DMS79 treated with DMSO at 0.1 percent for 48 hours (cell line): ENCODE measurements at places on chromosomes 3 and 15.

DNA sequence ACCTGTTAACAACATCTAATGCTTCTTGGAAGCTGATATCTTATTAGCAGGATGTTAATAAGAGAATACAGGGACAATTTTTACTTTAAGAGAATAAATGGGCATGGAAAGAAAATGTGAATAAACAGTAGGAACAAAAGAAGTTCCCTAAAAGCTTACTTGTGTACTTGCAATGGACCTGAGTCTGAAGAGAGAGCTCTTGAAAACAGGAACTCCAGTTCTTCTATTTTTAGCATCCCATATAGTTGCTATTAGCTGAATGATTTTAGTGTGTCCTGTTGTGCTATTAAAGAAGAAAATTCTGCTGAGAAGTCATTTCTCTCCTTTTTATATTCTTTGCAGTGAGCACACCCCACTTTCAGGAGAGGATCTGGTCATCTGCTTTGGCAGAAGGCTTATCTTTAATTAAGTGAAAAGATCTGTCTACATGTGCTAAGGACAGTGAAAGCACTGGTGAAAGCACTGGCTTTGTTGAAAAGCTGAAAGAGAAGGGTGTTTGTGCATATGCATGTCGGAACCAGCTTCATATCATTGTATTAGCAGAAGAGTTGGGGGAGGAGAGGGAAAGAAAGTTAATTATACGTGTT lies 1.4 kb upstream of the ST3GAL6 start:
- no peak for DNase-seq

DNA sequence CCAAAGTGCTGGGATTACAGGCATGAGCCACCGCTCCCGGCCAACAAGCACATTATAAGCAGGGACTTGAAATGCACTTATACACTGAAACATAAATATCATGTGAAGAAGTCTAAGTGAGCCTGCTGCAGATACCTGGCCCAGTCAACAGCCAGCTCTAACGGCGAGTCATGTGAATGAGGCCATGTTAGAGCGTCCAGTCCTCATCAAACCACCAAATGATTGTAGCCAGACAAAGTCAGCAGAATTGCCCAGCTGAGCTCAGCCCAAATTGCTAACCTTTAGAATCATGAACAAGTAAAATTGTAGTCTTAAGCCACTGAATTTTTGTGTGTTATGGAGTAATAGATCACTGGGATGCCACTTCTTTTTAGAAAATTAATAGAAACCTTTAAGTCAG lies 37.8 kb upstream of the UACA start:
- DNase-seq = no peak

GRCh38 chr3:62211675-62212429 lies 161.5 kb downstream of the FEZF2 start:
- DNase-seq = no peak

- DNase-seq = no peak
Measured at GRCh38 chr3:46353647-46354410, at the start of gene CCR2. Gene CCR2, plus strand, starts transcription at chr3:46354111. Its CDS starts 3,417 bp downstream, at chr3:46357528.

DNA sequence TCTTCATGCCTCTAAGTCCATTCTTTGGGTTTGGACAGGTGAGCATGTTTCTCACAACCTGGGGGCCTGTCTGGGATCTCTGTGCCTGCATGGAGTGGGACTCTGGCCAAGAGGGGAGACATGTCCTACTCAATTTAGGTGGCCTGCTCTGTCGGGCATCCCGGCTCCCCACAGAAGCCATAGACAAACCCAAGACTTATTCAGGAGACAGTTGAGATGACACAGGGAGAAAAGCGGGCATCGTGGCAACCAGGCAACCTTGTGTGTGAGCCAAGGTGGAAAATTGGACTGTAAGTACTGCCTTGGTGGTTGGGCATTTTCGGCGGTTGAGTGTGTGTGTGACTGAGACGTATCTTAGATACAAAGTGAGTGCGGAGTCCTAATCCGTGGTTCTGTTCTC lies 40.5 kb downstream of the PPCDC start:
- DNase-seq = no peak

- DNase-seq = no peak
Measured at GRCh38 chr15:82828075-82828474, 18.6 kb downstream of the WHAMM start.

DNA sequence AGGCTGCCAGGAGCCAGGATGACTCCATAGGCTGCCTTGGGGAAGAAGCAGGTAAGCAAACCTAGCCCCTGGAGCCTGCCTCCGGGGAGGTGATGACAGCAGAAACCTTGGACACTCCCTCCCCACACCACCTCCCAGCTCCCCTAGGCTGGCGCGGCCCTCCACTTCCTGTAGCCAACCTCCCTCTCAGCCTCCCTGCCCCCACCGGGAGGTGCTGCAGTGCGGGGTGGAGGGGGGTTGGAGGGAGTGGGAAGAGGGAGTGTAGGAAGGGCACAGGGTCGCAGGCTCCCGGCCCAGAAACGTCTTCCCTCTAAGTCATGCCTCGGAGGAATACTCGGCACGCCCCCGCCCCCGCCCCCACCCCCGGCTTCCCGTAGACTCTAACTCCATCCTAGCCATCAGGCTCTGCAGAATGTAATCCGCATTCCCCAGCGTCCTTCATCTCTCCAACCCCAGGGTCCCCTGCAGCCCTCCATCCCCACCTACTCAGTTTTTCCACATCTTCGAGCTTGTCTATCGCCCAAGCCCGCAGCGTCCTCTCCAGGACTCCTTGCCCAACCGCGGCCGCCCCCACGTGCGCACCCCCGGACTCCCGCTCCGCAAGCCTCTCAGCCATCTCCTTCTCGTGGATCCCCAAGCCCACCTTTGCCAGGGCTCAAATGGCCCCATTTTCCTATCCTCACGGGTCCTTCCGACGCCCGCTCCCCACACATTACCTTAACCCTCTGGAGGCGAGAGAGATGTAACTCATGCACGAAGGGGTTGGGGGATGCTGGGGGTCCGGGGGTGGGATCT lies 528 bp downstream of the LPCAT4 start:
- DNase-seq = peak; percentile 19

GRCh38 chr15:39919748-39920509 lies at the start of gene GPR176:
Gene GPR176, minus strand, starts transcription at chr15:39920266. Its CDS starts 240 bp downstream, at chr15:39920026.
- DNase-seq = no peak

DNA sequence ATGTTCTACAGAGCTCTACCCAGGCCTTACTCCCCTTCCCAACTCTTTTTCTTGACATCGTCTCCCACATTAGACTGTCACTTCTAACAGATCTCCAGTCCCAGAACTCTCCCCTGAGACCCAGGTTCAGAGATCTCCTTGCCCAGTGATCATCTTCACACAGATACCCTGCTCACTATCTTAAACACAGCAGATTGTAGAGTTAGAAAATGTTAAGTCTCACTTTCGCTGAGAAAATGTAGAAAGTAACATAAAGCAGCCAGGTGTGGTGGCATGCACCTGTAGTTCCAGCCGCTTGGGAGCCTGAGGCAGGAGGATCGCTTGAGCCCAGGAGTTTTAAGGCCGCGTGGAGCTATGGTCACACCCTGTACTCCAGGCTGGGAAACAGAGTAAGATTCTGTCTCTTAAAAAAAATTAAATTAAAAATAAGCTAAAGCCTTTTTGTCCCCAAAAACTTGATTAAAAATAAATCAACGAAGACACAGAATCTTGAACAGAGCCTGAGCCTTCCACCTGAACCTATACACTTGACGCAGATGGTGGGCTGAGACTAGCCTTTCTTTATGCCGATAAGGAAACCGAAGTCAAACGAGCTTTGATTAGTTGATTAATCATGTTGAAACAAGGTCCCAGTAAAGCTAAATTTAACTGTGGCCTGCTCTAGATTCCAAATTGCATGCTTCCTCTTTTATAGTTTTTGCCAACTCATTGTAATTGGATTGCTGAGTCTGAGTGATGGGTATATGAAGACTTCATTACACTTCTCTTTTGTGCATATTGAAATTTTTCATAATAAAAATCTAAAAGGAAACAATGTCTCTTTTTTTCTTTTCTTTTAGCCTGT lies 31.3 kb upstream of the BLM start:
- no peak for DNase-seq

- DNase-seq = peak; percentile 2
Measured at GRCh38 chr15:67880651-67881182, 40.9 kb upstream of the RNU6-1 start.

GRCh38 chr15:31357148-31357547 lies 30.5 kb downstream of the KLF13 start:
- DNase-seq = no peak

GRCh38 chr3:100400419-100400779 lies 490 bp downstream of the TOMM70 start:
- DNase-seq = no peak

DNA sequence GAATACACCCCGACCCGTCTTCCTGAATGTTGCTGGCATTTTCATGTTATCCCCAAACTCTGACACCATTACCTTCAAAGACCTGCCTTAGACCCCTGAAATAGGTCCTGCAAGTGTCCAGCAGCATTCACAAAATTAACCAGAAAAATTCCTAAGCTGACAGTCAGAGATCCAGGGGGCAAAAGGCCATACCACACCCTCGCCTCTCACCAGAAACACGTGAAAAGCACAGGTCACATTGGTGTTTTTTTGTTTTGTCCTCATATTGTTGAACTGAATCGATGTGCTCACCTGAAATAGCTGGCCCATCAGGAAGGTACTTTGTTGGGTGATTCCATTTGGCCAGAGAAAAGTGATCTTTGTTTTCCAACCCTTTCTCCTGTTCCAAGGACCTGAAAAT lies 113.1 kb upstream of the HES1 start:
- DNase-seq = no peak

GRCh38 chr15:31268108-31268501 lies 58.5 kb upstream of the KLF13 start:
- no peak for DNase-seq

GRCh38 chr3:127135241-127136023 lies 57.5 kb upstream of the PRR23E start:
- peak; percentile 54 for DNase-seq

- DNase-seq = no peak
Measured at GRCh38 chr15:99341786-99342185, 90.5 kb downstream of the LRRC28 start.

GRCh38 chr3:134568790-134569189 lies 82.0 kb downstream of the KY start:
- no peak for DNase-seq

DNA sequence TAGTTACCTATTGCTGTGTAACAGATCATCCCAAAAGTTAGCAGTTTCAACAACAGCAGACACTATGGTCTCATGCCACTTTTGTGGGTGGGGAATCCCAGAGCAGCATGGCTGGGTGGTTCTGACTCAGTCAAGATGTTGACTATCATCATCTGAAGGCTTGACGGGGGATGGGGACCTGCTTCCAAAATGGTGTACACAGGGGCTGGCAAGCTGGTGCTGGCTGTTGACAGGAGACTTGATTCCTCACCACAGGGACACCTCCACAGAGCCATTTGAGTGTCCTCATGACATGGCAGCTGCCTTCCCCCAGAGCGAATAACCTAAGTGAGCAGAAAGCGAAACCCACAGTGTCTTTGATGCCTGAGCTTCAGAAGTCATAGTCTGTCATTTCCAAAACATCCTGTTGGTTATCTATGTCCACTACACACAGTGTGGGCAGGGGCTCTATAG lies 19.1 kb downstream of the DNAJB8 start:
- DNase-seq = no peak

GRCh38 chr3:42686832-42687650 lies 1.7 kb downstream of the KLHL40 start:
- no peak for DNase-seq

DNA sequence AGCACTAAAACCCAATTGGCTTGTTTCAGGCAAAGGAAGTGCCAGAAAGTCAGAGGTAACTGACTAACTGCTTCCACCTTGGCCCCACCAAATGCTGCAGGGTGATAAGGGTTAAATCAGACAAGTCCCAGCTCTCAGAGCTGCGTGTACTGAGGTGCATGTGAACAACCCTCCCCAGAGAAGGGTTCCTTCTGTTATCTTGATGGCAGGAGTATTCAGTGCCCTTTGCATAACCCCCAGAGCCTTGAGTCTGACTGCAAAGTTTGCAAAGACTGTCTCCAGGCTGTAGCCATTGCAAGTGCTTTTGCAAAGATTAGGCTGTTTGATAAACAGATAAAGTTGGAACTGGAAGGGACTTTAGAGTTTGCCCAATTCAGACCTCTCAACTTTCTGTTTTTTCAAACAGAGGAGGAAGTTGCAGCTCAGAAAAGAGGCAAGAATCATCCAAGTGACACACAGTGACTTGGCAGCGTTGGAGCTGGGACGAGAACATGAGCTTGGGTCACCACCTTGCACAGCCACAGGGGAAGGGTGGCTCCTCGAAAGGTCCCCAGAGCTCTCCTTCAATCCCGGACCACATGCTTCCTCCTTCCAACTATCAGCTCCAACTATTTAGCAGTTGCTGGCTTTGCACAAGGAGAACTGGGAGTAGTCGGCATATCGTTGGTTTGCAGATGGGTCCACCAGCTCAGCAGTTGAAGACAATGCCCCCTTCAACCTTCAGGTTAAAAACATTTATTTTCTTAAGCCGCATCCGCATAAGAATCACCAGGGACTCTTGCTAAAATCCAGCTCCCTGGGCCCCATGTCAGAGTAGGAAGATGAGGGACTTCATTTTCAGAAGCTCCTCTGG lies 224.8 kb upstream of the HES1 start:
- no peak for DNase-seq

DNA sequence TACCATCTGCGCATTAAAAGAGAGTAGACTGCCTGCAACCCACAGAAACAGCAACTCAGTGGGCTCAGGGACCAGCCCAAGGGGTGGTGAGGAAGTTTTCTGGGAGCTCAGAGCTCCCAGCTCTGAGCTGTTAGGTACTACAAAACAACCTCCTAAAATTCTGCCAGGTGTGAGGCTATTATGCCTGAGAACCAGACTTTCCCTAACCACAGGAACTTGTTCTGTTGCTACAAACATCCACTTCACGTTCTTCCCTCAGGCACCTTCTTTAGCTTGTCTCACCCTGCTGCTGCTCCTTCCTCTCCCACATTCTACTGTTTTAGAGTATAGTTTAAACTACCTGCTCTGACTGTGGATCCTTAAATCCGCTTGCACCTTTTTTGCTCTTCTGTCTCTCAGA lies 399.4 kb downstream of the ROBO1 start:
- no peak for DNase-seq

GRCh38 chr3:80889535-80889934 lies 871.9 kb downstream of the GBE1 start:
- DNase-seq = no peak

DNA sequence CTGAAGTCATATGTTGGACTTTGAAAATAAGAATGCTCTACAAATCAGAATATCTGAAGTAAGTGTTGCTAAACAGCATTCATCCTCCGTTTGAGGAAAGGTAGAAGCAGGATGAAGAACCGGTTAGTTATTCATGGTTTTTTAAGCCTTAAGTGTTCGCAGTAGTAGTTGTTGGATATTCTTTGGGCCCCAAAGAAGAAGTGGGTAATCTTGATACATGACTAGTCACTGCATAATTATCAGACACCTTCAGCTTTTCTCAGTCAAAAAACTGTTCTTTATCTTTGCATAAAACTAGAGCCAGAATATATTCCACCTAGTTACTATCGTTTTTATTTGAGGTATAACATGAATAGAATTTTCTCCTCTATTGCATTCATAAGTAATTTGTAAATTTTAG lies 13.8 kb downstream of the RAB5A start:
- DNase-seq = no peak

DNA sequence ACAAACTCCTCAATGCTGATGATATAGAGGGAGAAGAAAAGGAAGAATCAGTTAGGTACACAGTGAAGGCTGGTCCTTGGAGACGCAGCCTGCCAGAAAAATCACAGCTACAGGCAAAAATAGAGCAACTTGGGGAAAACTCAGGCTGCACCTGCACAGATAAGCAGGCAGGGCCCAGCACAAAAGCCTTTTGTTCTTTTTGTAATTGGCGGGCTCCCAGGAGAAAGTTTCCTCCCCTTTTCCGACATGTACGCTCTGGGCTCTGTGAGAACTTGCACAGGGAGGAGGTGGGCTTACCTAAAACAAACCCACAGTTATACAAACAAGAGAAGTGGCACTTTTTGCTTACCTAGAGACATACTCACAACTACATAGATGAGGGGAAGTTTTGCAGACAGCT lies 813.4 kb upstream of the EPHA6 start:
- DNase-seq = no peak
